ENCODE measurements at places on chromosomes 13 and 19.

DNA sequence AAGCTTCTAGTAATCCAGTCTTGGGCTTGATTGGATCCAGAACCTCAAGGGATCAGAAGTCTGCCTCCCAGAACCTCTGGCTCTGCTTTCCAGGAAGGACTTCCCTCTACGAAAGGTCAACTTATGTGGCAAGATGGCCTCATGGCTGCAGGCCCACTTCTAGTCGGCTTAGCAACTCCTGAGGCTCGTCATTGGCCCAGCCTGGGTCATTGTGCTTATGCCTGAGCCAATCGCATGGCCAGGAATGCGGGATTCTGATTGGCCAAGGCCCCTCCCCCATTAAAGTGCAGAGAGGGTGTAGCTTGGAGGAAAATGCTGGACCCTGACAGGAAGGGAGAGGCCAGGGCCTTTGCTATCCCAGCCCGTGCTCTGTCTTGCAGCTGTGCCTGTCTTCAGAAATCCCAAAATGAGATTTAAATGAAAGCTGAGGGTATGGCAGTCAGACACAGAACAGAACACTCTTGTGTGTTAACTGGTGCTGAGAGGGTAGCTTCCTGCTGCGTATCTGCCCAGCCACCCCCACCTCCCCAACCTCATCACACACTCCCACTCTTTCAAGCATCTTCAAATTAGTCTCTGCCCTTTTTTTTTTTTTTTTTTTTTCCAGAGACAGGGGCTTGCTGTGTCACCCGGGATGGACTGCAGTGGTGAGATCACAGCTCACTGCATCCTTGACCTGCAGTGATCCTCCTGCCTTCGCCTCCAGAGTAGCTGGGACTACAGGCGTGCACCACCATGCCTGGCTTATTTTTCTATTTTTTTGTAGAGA is 5.5 kb upstream of the CCNE1 start:
- DNase-seq, result no peak

DNA sequence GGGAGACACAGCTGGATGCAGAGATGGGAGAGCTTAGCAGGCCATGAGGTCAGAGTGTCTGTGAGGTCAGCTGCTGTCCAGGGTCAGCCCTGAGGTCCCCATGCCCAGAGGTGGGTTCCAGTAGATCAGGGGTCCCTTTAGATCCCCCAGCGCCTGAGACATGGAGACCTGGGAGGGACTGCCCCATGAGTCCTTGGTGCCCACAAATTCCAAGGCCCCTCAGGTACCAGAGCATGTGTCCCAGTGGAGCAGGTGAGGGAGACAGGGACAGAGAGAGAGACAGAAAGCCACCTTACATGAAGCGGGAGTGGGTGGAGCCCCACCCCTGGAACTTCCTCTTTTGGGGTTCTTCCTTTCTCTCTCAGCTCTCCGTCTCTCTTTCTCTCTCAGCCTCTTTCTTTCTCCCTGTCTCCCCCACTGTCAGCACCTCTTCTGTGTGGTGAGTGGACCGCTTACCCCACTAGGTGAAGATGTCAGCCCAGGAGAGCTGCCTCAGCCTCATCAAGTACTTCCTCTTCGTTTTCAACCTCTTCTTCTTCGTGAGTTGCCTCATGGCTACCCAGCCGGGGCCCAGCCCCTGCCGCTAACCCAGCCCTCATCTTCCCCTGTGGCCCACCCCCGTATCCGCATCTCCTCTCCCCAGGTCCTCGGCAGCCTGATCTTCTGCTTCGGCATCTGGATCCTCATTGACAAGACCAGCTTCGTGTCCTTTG is at the start of gene CD37:
TSS of gene CD37 (plus strand) at position 336 of the 713 bp plus-strand sequence. CDS start at position 471, 135 bp downstream.
- no peak for DNase-seq

DNA sequence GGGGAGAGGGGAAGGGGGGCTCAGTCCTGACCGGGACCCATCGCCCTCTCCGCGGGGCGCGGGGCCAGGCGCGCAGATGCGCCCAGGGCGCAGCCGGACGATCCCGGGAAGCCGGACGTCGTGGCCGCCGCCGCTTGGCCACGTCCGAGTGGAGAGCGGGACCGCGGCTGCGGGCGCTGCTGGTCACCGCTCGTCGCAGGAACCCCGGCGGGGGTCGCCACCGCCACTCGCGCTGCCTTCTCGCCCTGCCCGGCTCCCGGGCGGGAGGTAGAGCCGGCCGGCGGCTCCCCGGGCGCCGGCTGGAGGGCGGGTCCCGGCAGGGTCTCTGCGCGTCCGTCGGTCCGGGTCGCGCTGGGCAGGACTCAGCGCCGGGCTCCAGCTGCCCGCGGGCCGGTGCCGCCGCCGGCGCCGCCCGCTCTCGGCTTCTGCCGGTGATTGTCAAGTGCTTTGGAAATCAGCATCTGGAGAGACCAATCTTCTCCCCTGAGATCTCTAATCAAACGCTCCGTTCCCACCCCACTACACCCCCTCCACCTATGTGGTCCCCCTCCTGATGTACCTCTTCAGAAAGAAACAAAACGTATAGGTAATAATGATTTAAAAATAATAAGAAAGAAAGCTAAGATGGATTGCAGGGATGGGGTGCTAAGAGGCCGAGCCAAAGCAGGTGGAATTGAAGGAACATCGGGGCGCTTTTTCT is 464.4 kb downstream of the ITGBL1 start:
- DNase-seq, result no peak

- DNase-seq, result peak; percentile 40
Observed at GRCh38 chr19:4524808-4525562, 6.7 kb upstream of the PLIN4 start.

GRCh38 chr19:45164577-45165335 is 4.0 kb upstream of the NKPD1 start:
- DNase-seq, result peak; percentile 58

DNA sequence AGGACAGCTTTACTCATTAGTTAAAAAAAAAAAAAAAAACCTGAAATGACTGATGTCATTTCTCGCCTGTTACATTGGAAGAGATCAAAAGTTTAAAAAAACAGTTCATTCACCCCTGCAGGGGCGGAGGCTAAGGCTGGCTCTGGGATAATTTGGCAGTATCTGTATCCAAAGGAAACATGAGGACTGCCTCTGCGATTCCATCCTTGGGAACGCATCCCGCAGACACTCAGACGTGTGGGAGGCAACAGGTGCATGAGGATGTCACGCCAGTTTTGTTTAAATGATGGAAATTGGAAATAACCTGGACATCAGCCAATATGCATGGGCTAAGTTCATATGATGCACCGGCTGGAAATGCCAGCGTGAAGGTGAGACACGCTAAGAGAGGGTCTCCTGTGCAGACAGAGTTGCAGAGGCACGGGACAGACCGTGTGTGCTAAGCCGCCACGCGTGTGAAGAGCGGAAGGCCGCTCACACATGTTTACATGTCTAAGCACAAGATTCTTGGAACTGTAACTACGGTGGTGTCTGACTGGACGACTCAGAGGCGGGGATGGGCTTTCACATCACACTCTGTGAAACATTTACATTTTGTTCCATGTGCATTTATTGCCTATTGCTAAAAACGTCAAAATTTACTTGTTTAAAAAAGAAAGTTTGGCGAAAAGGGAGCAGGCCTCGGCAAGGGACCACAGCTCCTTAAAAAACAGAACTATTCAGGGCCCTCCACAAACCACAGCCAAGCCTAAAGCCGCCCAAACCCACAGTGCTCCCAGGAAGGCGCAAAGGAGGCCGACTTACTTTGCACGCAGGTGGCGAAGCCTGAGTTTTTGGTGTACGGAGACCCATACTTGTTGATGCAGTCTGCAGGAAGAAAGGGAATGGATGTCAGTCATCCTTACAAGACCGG is 17.9 kb downstream of the GAS6 start:
- DNase-seq, result no peak

DNA sequence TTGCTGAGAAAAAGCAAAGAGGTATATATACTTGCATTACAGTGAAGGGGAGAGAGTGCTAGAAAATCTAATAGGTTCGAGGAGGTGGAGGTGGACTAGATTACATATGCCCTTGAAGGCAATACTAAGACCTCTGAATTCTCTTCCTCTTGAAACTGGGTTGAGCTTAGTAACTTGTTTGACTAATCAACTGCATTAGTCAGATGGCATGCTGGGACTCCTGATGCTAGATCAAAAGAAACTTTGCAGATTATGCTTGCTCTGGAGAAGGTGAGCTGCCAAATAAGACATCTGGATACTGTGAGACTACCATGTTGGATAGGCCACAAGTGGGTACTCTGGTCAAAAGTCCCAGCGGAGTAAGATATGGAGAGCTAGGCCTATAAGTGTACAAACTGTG is 331.3 kb downstream of the KLF5 start:
- no peak for DNase-seq

DNA sequence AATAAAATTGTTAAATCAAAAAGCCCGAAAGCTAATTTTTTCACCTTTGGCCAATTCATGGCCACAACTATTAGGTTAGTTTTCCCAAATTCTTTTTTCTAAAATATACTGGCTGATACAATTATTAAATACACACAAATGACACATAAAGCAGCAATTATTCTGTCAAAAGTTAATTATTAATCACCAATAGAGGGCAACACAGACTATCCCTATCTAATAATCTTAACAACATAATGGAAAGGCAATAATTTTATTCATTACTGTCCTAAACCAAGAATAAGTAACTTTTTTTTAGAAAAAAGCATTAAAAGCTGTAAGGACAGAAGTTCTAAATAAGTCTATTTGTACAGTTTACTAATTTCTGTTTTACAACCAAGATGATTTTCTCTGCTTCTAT is 51.7 kb downstream of the KATNAL1 start:
- DNase-seq, result no peak

GRCh38 chr19:11281356-11282049 is 14.5 kb upstream of the TSPAN16 start:
- DNase-seq, result no peak

DNA sequence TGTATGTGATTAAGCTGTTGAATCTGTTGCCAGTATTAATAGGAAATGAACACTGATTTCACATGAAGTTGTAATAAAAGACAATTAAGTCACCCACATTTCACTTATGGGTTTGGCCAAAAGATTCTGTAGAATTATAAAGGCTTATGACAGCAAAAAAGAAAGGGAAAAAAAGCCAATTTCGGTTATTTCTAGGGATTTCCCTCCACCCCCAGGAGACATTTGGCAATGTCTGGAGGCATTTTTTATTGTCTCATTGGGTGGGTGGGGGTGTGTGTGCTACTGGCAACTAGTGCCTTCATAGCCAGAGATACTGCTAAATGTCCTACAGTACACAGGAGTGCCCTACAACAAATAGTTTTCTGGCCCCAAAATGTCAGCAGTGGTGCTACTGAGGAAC is 175.7 kb downstream of the LMO7 start:
- no peak for DNase-seq

- no peak for DNase-seq
Observed at GRCh38 chr13:53848366-53848961, 819.9 kb downstream of the OLFM4 start.

GRCh38 chr19:55702131-55702627 is 27.2 kb downstream of the EPN1 start:
- DNase-seq, result no peak

All from stimulated activated CD8-positive, alpha-beta memory T cell treated with anti-CD3 and anti-CD28 coated beads, Interleukin-15, amount 100 ng/mL, for 48 hours (primary cell).